ENCODE measurements at places on chromosomes 7 and 10.

DNA sequence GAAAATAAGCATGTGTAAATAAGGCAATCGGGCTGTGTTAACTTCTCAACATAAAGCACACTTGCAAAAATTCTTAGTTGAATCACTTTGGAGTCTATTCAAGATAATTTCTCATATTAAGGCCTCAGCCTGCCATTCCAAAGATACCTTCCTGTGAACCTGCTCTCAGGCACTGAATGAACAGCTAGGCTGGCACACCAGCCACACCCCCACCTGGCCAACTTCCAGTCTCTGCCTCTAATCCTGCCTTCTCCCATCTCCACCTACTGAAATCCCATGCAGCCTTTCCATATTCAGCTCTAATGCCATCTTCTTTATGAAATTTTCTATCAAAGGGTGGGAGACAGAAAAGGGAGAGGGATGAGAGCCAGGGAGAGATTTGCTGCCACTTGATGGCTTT lies 17.1 kb upstream of the MACROH2A2 start:
- no peak for DNase-seq

- no peak for DNase-seq
Measured at GRCh38 chr7:45099891-45100760, 11.4 kb upstream of the NACAD start.

- DNase-seq: no peak
Measured at GRCh38 chr10:44014644-44015250, 366.1 kb upstream of the ZNF32 start.

DNA sequence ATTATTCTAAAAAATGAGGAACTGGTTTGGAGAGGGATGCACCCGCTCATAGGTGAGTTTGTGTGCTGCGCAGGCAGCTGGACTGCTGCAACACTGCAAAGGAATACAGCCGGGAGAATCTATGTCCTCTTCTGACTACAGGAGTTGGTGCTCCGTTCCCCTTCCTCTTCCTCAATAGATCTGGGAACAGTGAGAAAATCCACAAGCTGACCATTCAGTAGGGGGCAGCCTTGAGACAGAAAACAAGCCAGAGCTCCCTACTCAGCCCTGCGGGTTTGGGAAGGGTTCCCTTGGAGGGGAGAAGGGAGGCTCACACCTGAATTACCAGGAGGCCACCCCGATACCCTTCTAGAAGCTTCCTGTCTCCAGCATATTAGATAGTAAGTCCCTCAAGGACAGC lies 87.3 kb upstream of the FOXI2 start:
- no peak for DNase-seq

- no peak for DNase-seq
Measured at GRCh38 chr7:122315507-122316466, 11.2 kb upstream of the FEZF1 start.

DNA sequence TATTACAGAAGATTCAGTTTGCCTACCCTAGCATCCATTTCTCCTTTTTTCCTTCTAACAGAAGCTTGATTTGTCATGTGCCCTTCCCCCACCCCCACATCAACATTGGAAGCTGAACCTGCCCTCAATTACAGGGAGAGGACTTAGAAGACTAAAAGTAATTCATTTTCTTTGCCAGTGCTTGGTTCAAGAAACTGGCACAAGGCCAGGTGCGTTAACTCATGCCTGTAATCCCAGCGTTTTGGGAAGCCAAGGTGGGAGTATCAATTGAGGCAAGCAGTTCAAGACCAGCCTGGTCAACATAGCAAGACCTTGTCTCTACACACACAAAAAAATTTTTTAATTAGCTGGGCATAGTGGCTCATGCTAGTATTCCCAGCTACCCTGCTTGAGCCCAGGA lies 32.6 kb downstream of the CCNJ start:
- DNase-seq: no peak

GRCh38 chr7:47543714-47544113 lies 38.2 kb downstream of the TNS3 start:
- no peak for DNase-seq

GRCh38 chr7:75870557-75871161 lies 8.2 kb upstream of the RHBDD2 start:
- DNase-seq: no peak

DNA sequence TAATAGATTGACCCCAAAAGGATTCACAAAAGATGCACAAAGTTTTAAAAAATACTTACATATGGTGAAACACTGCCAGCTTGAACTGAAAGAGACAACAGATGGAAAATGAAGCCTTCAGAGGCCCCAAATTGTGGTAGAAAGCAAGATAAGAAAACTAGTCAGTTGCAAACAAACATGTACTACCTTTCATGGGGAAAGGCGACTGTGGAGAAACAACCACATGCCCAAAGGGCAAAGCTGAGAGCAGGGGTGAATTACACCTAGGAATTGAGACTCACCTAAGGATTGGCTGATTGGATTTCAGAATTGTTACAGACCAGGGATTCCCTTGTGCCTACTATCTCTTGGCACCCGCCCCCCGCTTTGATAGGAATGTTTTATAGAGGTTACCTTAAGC lies 13.1 kb downstream of the EPC1 start:
- no peak for DNase-seq

DNA sequence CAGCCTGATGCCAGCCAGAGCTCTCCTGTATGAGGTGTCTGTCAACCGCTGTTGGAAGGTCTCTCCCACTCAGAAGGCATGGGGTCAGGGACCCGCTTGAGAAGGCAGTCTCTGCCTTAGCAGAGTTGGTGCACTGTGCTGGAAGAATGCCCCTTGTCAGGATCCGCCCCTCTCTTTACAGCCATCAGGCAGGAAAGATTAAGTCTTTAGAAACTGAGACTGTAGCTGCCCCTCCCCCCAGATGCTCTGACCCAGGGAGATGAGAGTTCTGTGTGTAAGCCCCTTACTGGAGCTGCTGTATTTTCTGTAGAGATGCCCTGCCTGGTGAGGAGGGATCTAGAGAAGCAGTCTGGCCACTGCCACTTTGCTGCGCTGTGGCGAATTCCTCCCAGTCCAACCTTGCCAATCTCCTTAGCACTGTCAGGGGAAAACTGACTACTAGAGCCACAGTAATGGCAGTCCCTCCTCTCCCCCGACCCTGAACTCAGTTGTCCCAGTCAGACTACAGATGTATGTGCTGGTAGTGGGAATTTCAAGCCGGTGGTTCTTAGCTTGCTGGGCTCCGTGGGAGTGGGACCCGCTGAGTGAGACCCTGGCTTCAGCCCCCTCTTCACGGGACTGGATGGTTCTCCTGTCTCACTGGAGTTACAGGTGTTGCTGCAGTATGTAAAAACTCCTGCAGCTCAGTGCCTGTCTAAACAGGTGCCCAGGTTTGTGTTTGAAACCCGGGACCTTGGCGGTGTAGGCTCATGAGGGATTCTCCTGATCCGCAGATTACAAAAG lies 285.5 kb upstream of the ZWINT start:
- no peak for DNase-seq

GRCh38 chr7:93188870-93189634 lies 37.2 kb downstream of the HEPACAM2 start:
- no peak for DNase-seq

DNA sequence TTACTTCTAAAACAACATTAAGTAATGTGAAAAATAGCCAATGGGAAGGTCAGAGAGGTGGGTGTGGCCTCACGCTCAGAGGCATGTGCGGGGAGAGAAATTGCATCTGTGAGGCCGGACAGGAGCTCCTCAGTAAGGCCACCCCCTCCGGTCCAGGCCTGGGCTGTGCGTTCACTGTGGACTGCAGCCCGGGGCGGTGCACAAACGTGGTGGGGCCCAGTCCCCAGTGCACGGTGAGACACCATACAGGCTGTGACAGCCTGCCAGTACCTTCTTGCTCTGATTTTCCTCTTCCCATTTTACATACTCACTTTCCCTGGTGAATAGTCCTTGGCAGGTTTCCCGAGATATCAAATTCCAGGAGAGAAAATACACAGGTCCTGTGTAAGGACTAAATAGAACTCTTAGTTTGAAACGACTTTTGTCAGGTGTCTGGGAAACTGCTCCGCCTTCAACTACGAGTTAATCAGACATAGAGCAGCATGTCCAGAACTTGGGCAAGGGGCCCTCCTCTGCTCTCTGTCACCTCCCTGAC lies 174.1 kb upstream of the MKI67 start:
- no peak for DNase-seq

- DNase-seq: no peak
Measured at GRCh38 chr10:74891053-74891452, 64.7 kb downstream of the KAT6B start.
